ENCODE measurements at places on chromosomes 13 and 19. TPM values are rescaled to one million over a fixed set of nuclear protein-coding genes. Genes with fewer than 3 reads are reported as not detected.

DNA sequence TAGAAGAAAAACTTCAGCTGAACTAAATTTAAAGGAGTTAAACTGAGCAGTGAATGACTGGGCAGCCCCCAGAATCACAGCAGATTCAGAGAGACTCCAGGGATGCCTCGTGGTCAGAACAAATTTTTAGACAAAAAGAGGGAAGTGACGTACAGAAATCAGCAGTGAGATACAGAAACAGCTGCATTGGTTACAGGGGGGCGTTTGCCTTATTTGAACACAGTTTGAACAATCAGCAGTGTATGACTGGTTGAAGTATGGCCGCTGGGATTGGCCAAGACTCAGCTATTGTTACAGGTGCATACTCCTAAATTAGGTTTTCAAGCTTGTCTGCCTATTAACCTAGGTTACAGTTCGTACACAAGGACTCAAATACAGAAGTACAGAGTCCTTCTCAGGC is 2.2 kb upstream of the SPRYD7 start:
- DNase-seq: peak; percentile 80
- H3K4me1 ChIP-seq: peaks cover 12% of the 10 kb centered on the region
- H3K36me3 ChIP-seq: no peaks in the 10 kb centered on the region
- peak overlapping the region; percentile 40 for H3K27ac ChIP-seq

DNA sequence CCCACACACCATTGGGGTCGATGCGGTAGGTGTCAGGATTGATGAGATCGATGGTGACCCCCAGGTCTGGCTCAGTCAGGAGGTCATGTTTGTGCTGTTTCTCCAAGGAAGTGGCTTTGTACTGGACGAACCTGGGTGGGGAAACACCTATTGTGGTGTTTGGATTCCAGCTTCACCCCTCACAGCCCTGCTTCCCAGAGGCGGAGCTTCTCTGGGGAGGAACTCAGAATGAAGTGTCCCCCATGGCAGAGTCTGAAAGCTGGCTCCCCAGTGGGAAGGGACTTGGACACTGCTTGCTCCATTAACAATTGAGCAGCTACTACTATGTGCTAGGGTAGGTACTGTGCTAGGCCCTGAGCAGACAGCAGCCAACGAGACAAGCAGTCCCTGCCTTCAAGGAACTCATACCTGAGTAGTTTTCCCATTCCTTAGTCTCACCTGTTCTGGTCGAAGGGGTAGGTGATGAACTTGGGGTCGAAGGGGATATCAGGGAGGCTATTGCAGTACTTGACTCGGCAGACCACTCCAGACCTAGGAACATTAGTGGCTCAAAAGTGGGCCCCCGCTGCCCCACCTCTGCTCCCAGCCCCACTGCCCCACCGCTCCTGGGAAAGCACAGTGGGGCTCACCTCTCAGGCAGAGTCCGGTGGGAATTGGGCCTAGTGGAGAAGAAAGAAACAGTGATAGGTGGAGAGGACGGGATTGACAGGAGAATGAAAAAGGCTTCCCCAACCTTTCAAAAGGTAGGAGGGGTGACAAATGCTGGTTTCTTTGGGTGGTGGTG is 1.1 kb downstream of the PAF1 start:
- DNase-seq: no peak
- H3K36me3 ChIP-seq: peaks cover 36% of the 10 kb centered on the region
- H3K27ac ChIP-seq: no peak overlapping the region
- no peaks in the 10 kb centered on the region for H3K27me3 ChIP-seq
- H3K4me1 ChIP-seq: peaks cover 3% of the 10 kb centered on the region

The ERICH6B gene
- not detected for total RNA-seq

DNA sequence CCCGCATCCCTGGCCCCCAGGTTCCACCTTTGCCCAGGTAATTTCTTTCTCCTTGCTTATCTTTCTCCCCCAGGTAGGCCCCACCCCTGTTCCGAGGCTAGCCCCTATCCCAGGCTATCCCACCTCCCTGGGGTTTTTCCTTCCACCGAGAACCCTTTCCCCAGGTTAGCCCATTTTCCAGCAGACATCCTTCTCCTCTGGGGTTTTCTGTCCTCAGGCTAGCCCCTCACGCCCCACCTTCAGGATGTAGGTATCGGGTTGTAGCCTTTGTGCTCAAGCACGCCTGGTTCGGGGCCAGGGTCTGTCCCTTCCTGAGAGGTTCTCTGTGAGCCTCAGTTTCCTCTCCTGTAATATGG is 837 bp downstream of the FSD1 start:
- H3K4me1 ChIP-seq: peaks cover 7% of the 10 kb centered on the region
- no peaks in the 10 kb centered on the region for H3K27me3 ChIP-seq
- DNase-seq: no peak
- H3K36me3 ChIP-seq: peaks cover 2% of the 10 kb centered on the region
- H3K27ac ChIP-seq: no peak overlapping the region

GRCh38 chr19:41114132-41114531 is at the start of gene CYP2F1:
Gene CYP2F1, plus strand, starts transcription at chr19:41114432. Its CDS starts 1,757 bp downstream, at chr19:41116189.
- H3K36me3 ChIP-seq: no peaks in the 10 kb centered on the region
- no peaks in the 10 kb centered on the region for H3K4me1 ChIP-seq
- H3K4me3 ChIP-seq: no peak within 1 kb of the TSS
- peaks cover 3% of the 10 kb centered on the region for H3K27me3 ChIP-seq
- no peak within 1 kb of the TSS for H3K27ac ChIP-seq

The GJA3 gene
- total RNA-seq: not detected

GRCh38 chr13:113161433-113161832 is 3.0 kb downstream of the PROZ start:
- no peak overlapping the region for H3K27ac ChIP-seq
- no peak for DNase-seq
- no peaks in the 10 kb centered on the region for H3K36me3 ChIP-seq

- peak overlapping the region; percentile 33 for H3K27ac ChIP-seq
- no peaks in the 10 kb centered on the region for H3K4me1 ChIP-seq
- H3K27me3 ChIP-seq: no peaks in the 10 kb centered on the region
These were observed 3.7 kb upstream of the ZNF665 start for GRCh38 chr19:53196777-53197396.

DNA sequence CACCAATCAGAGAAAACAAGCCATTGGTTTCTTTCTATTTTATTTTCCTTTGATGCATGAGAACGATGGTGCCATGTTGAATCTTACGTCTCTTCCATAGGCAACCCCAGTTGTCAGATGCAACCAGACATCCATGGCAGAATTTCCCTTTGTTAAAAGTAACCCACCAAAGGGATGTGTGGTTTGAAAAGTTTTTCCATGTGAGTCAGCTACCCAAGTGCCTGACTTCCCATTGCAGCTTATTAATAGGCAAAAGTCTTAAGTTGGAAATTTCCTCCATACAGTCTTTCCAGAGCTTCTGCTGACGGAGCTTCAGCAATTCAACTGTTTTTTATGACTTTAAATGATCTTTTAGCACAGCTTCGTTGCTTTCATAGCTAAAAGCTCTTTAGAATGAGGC is 73.8 kb upstream of the FAM216B start:
- no peak overlapping the region for H3K27ac ChIP-seq
- H3K27me3 ChIP-seq: no peaks in the 10 kb centered on the region
- no peak overlapping the region for H3K4me3 ChIP-seq

The FAM124A gene
- total RNA-seq: 0.45 TPM

DNA sequence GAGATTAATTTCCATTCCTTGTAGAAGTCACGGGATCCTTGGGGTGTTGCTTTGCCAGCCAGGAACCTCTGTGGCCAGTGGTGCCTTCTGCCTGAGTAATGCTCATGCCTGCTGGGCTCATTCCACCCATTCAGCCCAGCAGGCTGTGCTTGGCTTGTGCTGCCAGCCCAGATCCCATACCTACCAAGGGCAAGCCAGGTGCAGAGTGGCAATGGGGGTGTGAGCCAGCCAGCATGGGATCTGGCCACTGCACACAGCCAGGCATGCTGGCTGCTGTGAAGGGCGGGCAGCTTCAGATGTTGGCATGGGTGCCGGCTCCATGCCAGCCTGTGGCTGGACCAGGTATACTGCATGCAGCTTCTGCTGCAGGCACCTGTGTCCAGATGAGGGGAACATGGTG is 42.5 kb downstream of the WDFY2 start:
- no peaks in the 10 kb centered on the region for H3K27me3 ChIP-seq
- H3K36me3 ChIP-seq: no peaks in the 10 kb centered on the region
- H3K27ac ChIP-seq: no peak overlapping the region
- DNase-seq: no peak
- peaks cover 25% of the 10 kb centered on the region for H3K4me1 ChIP-seq

DNA sequence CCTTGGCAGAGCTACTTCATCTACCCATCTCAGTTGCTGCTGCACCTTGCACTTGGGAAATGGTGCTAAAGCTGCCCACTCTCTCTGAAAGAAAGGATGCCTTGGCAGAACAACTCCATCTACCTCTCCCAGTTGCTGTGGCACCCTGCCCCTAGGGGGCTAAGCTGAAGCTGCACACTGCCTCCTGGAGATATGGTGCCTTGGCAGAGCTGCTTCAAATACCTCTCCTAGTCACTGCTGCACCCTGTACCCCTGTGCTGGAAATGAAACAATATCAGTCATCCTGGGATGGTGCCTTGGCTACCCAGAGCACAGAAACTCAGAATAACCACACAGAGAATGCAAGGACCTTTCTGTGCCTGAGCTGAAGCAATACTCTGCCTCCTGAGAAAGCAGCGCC is 615.8 kb downstream of the DIAPH3 start:
- H3K4me3 ChIP-seq: no peak overlapping the region
- no peak for DNase-seq
- H3K27ac ChIP-seq: no peak overlapping the region
- H3K4me1 ChIP-seq: no peaks in the 10 kb centered on the region
- no peaks in the 10 kb centered on the region for H3K36me3 ChIP-seq
- H3K27me3 ChIP-seq: no peaks in the 10 kb centered on the region

DNA sequence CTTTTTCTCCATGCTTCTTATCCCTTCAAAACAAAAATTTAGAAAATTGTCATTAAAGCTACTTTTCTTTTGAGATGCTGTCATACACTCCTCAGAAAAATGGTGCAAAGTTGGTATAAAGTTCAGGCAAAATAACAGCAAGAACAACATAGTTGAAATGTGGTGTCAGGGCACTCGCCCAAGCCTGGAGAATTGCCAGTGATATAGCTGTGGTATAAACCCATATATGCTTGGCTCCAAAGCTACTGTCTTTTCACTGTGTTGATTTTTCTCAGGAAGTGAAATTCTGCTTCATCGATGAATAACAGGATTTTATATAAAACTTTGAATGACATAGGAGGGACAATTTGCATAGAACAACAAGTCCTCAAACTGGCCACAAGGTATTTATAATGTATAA is 2532.9 kb downstream of the PCDH9 start:
- no peaks in the 10 kb centered on the region for H3K4me1 ChIP-seq
- H3K36me3 ChIP-seq: no peaks in the 10 kb centered on the region
- no peak overlapping the region for H3K27ac ChIP-seq
- H3K4me3 ChIP-seq: no peak overlapping the region

The CYP2A7 gene
- not detected for total RNA-seq

All from SJCRH30 (cell line).